Tongue (tissue), 3 donors: ENCODE measurements at places on chromosomes 5 and 9. TPM values are rescaled to one million over a fixed set of nuclear protein-coding genes. Genes with fewer than 3 reads are reported as not detected.

- peak; percentile 54 for DNase-seq
Observed at GRCh38 chr5:108481355-108481931, 99.5 kb upstream of the FBXL17 start.

DNA sequence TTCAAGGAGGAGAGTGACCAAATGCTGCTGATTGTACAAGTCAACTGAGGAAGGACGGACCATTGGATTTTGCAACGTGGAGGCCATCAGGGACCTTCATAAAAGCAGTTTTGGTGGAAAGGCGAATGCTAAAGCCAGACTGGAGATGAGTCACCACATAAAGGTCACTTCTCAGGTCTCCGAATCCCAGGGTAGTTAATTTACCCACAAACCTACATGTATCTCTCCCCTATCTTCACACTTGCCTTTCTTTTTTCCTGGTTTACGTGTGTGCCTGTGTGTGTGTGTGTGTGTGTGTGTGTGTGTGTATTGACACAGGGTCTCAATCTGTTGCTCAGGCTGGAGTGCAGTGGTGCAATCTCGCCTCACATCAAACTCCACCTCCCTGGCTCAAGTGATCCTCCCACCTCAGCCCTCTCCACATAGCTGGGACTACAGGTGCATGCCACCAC is 4.6 kb upstream of the CTNNA1 start:
- DNase-seq, result no peak

- DNase-seq, result no peak
Observed at GRCh38 chr5:156327296-156327695, 332 bp downstream of the SGCD start.

DNA sequence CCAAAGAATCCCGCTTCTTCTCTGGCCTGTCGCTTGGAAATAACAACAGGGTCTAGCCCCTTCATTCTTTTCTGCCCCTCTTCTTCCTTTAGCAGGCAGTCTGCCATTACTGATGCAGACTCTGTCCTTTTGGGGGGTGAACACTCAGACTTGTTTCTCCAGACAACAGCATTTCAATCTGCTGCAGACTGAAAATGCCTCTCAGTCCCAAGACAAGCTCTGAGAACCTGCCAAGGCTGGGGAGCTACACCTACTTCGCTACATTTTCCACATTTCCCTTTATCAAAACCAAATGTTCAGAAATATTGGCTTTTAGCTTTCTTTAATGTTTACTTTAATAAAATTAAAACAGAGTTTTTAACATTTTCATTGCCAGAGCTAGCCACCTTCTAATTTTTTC is 152.4 kb downstream of the MPDZ start:
- peak; percentile 31 for DNase-seq

- no peak for DNase-seq
Observed at GRCh38 chr5:75753182-75753581, 35.9 kb upstream of the POC5 start.

- no peak for DNase-seq
Observed at GRCh38 chr9:93477397-93477796, 24.0 kb upstream of the FAM120AOS start.

- DNase-seq, result no peak
Observed at GRCh38 chr5:153883854-153884611, 154.7 kb downstream of the FAM114A2 start.

DNA sequence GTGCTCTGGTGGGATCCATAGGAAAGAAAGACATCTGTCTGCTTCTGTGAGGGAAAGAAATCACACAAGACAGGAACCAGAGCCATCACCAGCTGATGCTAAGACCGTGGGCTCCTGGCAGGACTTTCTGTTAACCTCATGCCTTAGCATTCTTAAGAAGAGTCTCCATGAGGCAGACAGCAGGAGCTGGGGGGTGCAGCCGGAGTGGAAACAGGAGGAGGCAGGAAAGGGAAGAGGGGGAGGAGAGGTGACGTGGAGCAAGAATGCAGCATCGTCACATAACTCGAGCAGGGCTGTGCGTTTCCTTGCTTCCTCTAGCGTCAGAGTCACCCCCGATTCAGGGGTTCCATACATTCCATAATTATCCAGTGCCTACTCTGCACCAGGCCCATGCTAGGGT is 53.6 kb downstream of the ERGIC1 start:
- DNase-seq, result peak; percentile 79

DNA sequence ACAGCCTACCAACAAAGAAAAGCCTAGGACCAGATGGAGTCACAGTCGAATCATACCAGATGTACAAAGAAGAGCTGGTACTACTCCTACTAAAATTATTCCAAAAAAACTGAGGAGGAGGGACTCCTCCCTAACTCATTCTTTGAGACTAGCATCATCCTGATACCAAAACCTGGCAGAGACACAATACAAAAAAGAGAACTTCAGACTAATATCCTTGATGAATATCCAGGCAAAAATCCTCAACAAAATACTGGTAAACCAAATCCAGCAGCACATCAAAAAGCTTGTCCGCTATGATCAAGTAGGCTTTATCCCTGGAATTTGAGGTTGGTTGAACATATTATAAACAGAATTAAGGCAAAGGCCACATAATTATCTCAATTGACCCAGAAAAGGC is 900.4 kb upstream of the ARRDC3 start:
- no peak for DNase-seq

GRCh38 chr5:1536322-1536845 is 12.6 kb upstream of the LPCAT1 start:
- DNase-seq, result no peak

DNA sequence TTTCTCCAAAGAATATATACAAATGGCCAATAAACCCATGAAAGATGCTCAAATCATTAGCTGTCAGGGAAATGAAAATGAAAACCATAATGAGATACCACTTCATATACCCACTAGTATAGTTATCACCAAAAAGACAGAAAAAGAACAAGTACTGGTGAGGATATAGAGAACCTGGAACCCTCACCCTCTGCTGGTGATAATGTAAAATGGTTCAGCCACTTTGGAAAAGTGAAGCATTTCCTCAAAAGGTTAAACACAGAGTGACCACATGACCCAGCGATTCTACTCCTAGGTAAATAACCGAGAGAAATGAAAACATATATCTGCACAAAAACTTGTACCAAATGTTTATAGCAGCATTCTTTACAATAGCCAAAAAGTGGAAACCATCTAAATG is 72.0 kb downstream of the HSD17B3 start:
- no peak for DNase-seq

GRCh38 chr9:37508135-37508833 is 22.5 kb downstream of the POLR1E start:
- no peak for DNase-seq

DNA sequence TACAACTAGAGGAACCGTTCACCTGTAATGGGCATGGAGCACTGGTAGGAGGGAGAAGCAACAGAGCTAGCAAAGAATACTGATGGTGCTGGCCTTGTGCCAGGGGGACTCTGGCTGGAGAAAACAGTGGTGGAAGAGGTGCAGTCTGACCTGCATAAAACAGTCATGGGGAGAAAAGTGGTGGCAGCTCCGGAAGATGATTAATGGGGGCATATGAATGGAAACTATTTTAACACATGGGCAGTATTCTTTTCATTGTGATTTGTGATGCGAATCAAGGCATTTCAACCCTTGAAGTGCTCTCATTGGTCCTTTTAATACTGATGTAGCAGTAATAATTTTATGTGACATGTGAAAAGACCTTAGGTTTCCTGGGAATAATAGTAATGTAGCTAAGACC is 219.6 kb downstream of the ADAMTS6 start:
- no peak for DNase-seq

SPINK13 gene
- total RNA-seq, result not detected

LRRC19 gene
- not detected for total RNA-seq

FOXD4 gene
- not detected for total RNA-seq
